ENCODE measurements at places on chromosomes 4 and X.
A peak's percentile ranks its signal among the peaks of the same experiment; 100 is the strongest.

DNA sequence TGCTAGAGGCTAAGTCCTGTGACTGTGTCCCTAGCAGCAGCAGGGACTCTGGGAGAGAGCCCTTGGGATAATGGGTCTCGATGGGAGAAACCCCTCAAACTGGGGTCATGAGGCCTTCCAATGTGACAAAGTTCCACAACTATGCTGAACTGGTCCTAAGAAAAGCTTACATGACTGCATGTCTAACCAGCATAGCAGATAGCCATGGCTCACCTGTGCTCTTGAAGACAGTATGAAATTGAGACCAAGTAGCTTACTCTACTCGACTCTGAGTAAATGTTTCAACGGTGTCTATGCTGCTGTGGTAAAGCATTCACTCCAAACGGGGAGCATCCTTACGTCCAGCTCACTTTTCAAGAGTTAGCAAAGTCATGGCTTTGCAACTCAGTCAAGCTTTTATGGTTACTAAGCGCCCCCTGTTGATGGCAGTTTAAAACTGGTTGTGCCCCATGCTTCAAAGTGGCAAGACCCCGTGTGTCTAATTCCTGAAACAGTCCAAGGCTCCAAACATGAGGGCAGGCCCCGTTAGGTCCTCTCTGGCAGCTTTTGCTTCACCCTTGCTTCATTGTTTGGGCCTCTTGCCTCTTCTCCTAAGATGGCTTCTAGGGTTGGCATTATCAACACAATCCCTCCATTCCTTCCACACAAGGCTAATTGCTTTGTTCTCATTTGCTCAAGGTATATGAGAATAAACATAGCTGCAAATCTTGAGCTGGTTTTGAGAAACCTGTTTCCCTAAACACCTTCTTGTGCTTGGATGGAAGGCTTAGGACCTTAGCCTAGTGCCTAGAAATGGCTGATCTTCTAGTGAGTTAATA is 46.6 kb downstream of the CCNG2 start:
- peak; percentile 64 for DNase-seq

DNA sequence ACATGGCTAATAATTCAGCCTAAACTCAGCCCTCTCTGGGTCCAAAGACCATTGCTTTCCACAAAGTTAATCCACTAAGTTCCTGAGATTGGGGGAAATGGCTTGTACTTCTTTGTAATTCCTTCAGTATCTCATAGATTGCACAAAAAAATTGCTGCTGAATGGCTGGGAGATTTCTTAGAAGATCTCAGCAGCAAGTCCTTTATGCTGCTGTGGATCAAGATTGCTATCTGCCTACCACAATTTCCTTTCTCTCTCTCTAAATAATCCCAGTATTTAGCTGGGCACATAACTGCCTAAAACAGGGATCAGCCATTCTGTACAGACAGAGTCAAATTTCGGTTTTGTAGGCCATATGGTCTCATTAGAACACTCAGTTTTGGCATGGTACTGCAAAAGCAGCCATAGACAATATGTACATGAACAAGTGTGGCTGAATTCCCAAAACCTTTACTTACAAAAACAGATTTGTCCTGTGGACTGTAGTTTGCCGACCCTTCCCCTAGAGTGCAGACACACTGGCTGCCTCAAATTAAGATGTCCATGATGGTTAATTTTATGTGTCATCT is 18.5 kb upstream of the HOPX start:
- no peak for DNase-seq

GRCh38 chrX:39377773-39378172 is 576.5 kb downstream of the MID1IP1 start:
- no peak for DNase-seq

GRCh38 chrX:30822068-30822681 is 66.9 kb downstream of the TAB3 start:
- no peak for DNase-seq

DNA sequence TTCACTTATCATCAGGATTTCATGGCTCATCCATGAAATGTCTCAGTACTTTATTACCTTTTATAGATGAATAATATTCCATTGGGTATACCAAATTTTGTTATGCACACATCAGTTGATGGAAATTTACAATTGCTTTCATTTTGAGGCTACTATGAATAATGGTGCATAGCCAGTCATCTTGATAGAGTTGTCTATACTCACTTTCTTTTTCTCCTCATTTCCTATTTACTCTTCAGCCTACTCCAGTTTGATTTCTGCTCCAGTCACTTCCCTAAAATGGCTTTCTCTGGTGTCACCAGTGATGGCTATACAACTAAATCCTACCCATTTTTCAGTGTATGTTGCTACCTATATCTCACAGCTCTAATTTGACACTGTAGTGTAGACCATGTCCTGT is 743.5 kb upstream of the MAGEB2 start:
- DNase-seq = no peak

Measured in globus pallidus (tissue), 1 donor.